ENCODE measurements at places on chromosomes 1 and 21.

- no peak for DNase-seq
Measured at GRCh38 chr1:168907786-168908348, 178.9 kb upstream of the DPT start.

DNA sequence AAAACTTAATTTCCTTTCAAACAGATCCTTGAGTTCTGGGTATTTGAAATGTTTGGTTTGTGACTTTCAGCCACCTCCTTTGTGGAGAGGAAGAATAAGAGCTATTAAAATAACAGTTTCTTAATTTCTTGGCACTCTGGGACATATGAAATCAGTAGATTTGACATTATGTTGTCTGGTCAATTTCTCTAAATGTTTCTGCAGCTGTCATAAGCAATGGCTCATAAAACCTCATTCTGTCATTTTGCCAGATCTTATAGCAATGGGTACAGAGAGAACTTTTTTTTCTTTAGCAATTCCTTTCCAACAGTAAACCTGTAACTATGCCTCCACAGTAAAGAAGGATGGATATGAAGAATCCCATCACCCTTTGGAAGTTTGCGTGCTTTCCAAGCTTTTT, 52.6 kb downstream of the LAMC1 start:
- DNase-seq = no peak

- no peak for DNase-seq
Measured at GRCh38 chr21:46171996-46172862, 12.0 kb downstream of the SPATC1L start.

GRCh38 chr21:35075546-35075945, 26.4 kb upstream of the RUNX1 start:
- DNase-seq = no peak

DNA sequence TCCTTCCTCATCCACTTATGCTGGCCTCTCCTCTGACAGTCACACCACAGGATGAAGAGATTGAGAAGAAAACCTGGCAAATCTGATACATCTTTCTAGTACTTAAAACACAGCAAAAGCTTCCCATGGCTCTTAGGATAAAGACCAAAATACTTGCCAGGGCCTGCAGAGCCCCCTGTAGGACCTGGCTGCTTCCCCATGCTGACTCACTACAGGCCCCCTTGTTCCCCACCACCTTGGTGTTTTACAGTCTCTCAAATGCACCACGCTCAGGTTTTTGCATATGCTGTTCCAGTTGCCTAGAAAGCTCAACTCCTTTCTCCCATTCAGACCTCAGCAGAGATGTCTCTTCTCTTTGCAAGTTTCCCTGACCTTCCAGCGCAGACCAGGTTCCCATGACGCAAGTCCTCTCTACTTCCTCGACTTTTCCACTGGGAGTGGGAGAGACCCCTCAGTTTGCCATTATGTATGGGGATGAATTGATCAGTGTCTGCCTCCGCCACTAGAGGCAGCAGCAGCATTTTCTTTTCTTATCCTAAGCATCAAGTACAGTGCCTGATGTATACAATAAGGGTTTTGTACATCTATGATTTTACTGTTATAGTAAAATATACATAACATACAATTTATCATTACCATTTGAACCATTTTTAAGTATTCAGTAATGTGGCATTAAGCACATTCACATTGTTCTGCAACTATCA, 113.8 kb upstream of the C8B start:
- no peak for DNase-seq

GRCh38 chr1:70207492-70207891, 2.1 kb upstream of the LRRC40 start:
- DNase-seq = no peak

- DNase-seq = no peak
Measured at GRCh38 chr1:218459878-218460711, 115.0 kb downstream of the TGFB2 start.
